ENCODE measurements at places on chromosomes 3 and 15.

GRCh38 chr3:38281895-38282686 lies at the start of gene SLC22A14:
Gene SLC22A14, plus strand, starts transcription at chr3:38282294. Its CDS starts 23,733 bp downstream, at chr3:38306027.
- no peak for DNase-seq

DNA sequence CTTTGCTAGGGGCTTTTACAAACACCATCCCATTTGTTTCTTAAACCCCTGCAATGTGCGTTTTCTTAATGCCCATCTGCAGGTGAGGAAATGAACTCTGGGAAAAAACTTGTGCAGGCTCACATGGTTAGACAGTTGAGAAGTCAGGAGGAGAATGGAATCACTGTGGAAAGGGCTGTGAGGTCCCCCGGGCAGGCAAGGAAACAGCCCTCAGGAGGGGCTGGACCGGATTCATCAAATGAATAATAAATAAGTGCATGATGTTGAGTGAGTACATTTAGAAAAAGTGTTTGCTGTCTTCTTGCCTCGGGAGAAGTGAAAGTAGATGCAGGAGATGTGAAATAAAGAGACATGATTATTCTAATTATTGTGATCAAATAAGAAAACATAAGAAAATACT lies 76.6 kb downstream of the PGPEP1L start:
- DNase-seq = no peak

DNA sequence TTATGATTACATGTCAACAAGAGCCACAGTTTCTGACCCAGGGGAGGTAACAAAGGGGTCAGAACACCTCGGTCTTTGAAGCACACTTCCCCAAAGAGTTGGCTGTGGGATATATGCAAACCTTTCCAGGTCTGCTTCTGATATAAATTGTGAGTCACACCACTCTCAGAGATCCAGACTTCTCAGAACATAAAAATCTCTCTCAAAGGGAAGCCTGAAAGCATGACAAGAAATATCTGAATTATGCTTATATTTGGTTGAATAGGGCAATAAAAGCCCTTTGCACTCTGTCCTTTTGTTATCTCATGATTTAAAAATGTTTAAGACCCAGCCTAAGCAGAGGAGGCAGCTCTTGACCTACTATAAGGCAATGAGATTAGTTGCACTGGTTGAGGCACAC lies 56.8 kb downstream of the MYH15 start:
- DNase-seq = no peak

- no peak for DNase-seq
Observed at GRCh38 chr3:134395103-134395502, 20.9 kb upstream of the AMOTL2 start.

GRCh38 chr15:67050522-67051087 lies 14.8 kb upstream of the SMAD3 start:
- DNase-seq = no peak

DNA sequence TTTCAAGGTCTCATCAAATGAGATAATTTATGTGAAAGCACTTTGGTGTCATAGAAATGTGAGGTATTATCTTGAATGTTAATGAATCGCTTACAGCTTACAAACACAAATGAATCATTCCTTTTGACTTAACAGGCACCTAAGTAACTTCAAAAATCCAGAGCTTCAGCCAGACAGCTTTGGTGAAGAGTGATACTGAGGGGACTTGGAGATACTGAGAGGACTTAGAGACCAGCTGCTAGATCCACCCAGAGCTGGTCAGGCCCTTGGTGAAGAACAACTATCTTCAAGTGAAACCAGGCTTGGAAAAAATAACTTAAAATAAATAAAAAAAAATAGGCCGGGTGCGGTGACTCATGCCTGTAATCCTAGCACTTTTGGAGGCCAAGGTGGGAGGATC lies 16.2 kb upstream of the ZFYVE19 start:
- DNase-seq = no peak

DNA sequence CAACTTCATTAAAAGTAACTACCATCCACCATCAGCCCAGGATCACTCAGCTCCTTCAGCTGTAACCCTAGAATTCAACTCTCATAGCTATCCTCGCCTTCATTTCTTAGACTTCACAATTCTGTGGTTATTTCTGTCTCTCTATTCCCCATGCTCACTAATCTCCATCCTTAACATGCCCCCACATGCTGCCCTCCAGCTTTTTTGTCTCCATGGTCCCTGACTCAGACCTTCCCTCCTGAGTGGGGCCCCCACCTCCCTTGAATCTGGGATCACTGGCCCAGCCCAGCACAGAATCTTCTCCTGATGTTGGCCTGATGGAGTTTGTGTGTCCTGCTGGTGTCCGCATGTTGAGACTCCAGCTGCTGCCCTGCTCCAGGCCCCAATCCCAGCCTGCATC lies 41.7 kb downstream of the CHST14 start:
- no peak for DNase-seq

DNA sequence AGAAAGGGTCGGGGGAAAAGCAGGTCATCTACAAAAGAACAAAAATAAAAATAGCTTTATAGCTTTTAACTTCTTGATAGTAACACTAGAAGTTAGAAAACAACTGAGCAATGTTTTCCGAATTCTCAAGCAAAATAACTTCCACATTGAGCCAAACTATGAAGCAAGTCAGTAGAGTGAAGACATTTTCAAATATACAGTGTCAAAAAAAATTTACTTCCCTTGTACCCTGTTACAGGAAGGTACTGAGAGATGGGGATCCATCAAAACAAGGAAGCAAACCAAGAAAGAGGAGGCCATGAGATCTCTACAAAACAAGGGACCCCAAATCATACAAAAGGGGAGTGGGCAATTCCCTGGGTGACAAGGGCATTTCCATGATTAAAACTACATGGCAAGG lies 26.6 kb upstream of the STIMATE start:
- no peak for DNase-seq

DNA sequence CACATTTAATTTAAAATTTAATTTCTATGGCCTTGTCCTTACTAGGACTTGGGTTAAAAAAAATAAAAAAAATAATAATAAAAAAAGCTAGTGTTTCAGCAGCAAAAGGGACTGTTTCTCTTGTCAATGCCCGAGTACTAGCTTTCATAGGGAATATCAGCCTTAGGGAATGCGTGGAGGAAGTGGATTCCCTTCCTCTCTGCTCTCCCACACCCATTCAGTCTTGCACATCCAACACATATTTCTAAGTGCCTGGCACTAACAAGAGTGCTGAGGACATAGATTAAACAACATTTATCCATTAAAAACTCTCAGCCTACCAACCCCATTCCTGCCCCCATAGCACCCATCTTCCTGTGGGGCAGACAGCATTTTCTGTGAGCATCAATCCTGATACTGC lies 6.2 kb downstream of the ZNF385D start:
- no peak for DNase-seq

DNA sequence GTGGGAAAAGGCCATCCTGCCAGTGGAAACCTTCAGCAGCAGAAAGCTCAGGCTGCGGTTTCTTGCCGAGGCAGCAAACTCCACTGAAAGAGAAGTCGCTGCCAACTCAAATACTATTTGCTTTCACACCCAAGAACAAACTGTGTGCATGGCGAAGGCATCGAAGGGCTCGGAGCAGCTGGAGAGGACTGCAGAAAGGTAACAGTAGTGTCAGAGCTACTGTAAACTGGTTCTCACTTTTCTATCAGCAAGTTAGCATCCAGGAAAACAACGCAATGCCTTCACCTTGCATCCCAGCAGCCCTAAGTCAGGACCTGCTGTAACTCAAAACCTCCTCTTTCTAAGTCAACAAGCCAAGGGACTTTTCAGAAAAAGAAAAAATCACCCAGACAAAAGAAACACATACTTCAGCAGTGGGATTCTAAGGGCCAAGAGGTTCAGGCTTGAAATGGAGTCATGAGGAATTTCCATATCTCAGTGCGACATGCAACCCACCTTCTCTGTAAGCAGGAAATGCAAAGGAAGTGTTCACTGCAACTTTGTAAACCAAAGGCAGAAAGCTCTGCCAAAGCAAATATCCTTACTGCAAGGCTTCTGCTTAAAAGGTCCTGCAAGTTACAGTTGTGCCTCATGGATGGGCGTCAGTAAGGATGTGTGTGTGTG lies 193.5 kb downstream of the FOXP1 start:
- no peak for DNase-seq

- DNase-seq = no peak
Observed at GRCh38 chr3:50194903-50195500, 3.6 kb downstream of the GNAT1 start.

- DNase-seq = no peak
Observed at GRCh38 chr15:46872286-46872980, 844.9 kb upstream of the SEMA6D start.

- DNase-seq = no peak
Observed at GRCh38 chr3:148820361-148821245, 7.0 kb upstream of the CPB1 start.

DNA sequence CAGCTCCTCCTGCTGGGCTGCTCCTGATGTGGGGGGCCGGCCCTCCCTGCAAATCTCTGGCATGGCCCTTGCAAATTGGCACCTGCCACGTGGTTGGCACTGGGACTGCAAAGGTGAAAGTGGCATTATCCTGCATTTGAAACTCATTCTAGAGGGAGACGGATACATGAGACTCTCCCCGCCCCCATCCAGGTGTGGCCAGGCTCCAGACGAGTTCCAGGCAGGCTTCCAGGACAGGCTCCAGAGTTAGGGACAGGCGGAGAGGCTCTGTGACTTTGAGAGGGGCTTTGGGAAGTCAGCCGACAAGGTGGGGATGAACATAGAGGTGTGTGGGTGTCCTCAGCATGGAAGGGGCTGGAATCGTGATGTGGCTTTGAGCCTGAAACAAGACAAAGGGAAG lies 178.5 kb downstream of the APBA2 start:
- no peak for DNase-seq

DNA sequence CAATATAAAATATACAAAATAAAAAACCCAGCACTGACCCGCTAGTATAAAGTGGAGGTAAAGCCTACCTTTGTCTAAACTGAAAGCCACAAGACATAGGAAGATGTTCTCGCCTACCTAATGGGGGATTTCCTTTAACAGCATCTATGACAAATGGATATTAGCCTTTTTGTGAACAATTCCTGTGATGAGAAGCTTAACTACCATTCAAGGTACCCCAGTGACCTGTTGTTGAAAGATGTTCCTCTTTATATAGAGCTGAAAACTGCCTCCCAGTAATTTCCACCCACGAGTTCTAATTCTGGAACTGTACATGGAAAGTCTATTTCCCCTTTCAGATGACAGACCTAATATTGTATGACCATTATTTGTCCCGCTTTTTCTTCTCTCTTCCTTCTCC lies 109.8 kb upstream of the RASGRP1 start:
- DNase-seq = no peak

- no peak for DNase-seq
Observed at GRCh38 chr3:13316603-13317002, 103.5 kb downstream of the NUP210 start.

- DNase-seq = no peak
Observed at GRCh38 chr3:76107935-76108570, 322.7 kb upstream of the ZNF717 start.

DNA sequence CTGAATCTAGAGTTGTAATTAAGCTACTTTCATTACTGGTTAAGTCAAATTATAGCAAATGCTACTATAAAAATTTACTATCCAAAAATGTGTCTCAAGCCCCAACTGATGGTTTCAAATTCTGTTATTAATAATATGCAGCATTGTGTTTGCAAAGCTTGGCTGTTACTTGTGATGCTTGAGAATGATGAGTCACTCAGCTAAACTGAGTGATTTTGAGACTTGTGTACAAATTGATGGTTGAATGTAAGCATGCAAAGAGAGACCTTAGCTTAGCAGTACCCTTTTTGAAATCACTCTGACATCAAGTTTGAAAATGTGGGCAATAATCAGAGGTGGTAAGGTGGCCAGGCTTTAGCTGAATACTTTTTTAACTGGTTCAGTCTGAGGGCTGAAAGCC lies 27.6 kb downstream of the OPA1 start:
- DNase-seq = no peak

DNA sequence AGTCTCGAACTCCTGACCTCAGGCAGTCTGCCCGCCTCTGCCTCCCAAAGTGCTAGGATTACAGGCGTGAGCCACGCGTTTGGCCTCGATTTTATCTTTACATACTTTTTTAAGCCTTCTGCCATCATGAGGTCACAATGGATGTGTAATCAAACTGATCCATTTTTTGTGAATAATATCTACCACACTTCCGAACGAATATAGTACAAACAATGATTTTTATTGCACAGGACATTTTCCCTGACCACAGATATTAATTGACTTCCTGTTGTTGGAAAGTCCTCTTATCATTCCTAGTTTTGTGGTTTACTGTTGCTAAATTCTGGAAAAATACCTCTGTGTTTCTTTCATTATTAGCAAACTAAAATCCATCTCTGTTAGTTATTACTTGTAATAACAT lies 68.9 kb downstream of the MINDY2 start:
- DNase-seq = no peak

DNA sequence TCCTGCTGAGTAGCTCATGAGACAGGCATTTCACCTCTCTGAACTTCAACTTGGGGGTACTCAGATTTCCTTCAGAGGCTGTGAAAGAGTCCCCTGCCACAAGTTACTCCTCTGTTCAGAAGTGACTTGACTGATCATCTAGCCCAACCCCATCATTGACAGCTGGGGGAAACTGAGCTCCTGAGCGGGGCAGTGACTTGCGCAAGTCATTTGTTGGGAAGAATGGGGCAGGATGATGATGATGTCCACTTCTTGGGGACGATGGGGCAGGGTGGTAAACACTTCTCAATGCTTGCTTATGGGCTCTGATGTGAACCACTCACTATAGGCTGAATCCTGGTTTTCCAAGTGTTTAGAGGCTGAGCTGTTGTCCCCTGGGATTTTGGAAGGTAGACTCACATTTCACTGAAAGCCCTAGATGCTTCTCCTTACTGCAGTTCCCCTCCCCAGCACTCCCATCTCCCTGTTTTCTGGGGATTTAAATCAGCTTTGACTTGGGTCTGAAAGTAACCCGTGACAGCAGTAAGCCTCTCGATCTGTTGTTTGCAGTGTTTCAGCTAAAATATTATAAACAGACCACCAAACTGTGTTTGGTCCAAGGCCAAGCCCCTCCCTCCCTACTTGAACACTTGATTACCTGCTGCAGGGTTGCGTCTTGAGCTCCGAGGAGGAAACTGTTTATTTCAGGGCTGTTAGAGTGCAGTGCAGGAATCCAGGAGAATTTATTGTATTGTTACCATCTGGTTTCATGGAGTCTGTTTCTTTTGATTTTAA lies 25.1 kb downstream of the SMAD3 start:
- no peak for DNase-seq

- no peak for DNase-seq
Observed at GRCh38 chr3:146131616-146132410, 29.2 kb downstream of the PLOD2 start.

DNA sequence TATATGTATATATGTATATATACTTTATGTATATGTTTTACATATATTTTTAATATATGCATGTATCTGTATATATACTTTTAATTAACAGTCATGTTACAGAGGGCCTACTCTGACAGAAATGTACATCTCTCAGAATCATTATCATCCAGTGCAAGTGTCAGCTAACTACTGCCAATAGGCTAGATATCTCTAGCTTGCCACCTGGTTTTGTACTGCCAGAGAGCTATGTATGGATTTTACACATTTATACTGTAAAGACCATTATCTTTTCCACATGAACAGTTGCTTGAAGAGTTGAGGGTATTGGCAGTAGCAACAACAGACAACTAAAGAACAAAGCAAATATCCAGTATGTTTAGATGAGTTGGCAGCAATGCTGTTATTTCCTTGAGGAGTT lies 99.7 kb upstream of the VGLL3 start:
- DNase-seq = no peak

Data from stimulated activated CD8-positive, alpha-beta memory T cell treated with anti-CD3 and anti-CD28 coated beads, Interleukin-4, amount 100 ng/mL, for 4 hours (primary cell).